ENCODE measurements at places on chromosomes 3 and 15.

- no peak for DNase-seq
Observed at GRCh38 chr3:194315965-194316361, 35.2 kb downstream of the CPN2 start.

GRCh38 chr3:132267391-132267993 is 49.7 kb upstream of the ACP3 start:
- no peak for DNase-seq

DNA sequence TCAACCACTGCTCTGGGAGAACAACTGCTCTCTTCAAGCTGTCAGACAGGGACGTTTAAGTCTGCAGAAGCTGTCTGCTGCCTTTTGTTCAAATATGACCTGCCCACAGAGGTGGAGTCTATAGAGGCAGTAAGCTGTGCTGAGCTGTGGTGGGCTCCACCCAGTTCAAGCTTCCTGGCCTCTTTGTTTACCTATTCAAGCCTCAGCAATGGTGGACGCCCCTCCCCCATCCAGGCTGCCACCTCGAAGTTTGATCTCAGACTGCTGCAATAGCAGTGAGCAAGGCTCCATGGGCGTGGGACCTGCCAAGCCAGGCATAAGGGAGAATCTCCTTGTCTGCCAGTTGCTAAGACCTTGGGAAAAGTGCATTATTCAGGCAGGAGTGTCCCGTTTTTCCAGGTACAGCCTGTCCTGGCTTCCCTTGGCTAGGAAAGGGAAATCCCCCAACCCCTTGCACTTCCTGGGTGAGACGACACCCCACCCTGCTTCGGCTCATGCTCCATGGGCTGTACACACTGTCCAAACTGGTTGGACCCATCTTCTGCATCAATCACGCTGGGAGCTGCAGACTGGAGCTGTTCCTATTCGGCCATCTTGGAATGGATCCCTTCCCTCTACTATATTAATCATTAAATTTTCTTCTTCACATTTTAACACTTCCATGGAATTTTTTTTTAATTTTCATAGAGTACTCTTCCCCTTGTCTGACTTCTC is 167.0 kb upstream of the UBE2E2 start:
- DNase-seq = no peak

DNA sequence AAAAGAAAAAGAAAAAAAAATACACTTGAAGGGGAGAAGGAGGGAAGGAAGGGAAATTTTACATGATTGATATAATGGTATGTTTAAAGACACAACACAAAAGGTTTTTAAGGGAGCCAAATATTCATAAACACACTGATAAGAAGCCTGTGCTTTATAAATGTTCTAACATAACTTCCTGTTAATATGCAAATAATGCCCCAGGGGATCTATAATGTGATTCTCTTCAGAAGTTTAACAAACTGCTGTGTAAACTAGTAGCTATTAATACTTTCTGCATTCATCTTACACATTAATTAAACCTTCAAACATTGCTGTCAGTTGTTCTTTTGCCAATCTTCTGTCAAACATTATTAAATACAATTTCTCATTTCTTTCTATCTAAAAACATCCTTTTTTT is 231.6 kb downstream of the TJP1 start:
- DNase-seq = no peak

GRCh38 chr3:193680220-193680619 is 87.2 kb downstream of the OPA1 start:
- DNase-seq = no peak

GRCh38 chr3:25133588-25133987 is 294.5 kb upstream of the RARB start:
- DNase-seq = no peak

- no peak for DNase-seq
Observed at GRCh38 chr15:83066034-83066733, 868 bp downstream of the BTBD1 start.

DNA sequence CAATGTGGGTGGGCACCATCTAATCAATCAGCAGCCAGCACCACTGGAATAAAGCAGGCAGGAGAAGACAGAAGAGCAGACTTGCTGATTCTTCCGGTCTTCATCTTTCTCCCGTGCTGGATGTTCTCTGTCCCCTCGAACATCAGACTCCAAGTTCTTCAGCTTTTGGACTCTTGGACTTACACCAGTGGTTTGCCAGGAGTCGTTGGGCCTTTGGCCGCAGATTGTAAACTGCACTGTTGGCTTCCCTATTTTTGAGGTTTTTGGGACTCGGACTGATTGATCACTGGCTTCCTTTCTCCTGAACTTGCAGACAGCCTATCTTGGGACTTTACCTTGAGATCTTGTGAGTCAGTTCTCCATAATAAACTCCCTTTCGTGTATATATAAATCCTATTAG is 292.8 kb downstream of the BCHE start:
- no peak for DNase-seq
